ENCODE measurements at places on chromosomes 16 and 17.

DNA sequence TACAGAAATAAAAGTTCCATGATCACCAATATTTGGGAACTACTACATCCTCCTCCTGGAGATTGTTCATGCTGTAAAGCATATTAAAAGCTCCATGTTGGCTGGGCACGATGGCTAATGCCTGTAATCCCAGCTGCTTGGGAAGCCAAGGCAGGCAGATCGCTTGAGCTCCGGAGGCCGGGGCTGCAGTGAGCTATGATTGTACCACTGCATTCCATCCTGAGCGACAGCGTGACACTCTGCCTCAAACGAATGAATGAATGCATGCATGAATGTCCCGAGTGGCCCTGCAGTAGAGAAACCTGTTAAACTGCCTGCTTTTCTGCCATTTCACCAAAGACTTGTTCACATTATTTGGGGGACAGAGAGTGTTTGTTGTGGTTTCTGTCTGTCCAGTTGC, 15.0 kb downstream of the CNEP1R1 start:
- DNase-seq, result no peak

- DNase-seq, result no peak
Measured at GRCh38 chr17:73250851-73251640, 10.6 kb downstream of the CPSF4L start.

DNA sequence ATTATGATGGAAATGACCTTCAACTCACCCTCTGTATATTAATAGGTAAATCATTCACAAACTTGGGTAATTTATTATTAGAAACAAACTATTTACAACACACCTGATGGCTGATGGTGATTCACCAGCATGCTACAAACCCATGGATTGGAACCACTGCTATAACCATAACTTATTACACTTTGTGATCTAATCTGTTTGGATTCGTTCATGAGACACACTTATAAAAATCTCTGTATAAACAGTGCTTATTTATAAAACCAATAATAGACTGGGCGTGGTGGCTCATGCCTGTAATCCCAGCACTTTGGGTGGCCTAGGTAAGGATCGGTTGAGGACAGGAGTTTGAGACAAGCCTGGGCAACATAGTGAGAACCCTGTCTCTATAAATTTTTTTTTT, 16.0 kb downstream of the SMIM36 start:
- no peak for DNase-seq

GRCh38 chr17:41785859-41786226, 668 bp downstream of the JUP start:
- DNase-seq, result no peak

DNA sequence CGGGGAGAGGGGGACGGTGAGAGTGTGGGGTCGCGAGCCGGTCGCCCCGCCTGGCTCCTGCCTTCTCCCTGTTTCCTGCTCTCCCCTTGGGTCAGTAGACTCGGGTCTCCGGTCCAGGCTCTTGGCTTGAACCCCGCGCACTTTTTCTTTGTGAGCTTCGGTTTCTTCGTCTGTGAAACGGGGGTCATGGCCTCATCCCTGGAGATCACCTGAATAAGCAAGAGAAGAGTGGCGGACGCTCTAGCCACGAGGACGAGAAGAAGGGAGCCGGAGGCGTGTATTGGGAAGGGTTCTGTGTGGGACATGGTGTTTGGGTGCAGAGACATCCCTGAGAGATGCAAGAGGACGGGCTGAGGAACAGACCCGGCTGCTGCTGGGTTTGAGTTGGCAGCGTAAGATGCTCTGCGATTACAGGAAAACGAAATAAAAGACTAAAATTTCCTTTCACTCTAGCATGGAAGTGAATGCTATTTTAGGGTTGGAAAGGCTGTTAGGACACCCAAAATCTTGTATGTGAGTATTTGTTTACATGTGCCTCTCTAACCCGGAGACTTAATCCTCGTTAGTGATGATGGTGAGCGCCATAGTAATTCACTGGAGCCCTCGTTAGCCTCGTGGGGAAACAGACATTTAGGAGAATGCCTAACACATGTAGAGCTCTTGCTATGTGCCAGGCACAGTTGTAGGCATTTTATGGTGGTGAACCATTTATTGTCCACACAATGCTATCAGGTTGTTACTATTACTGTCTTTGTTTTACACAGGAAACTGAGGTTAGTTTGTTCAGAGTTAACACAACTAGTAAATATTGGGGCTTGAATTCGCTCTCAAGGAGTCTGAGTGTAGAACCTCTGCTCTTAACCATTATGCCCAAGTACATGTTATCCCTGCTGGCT, 646 bp downstream of the KIF22 start:
- DNase-seq, result no peak

DNA sequence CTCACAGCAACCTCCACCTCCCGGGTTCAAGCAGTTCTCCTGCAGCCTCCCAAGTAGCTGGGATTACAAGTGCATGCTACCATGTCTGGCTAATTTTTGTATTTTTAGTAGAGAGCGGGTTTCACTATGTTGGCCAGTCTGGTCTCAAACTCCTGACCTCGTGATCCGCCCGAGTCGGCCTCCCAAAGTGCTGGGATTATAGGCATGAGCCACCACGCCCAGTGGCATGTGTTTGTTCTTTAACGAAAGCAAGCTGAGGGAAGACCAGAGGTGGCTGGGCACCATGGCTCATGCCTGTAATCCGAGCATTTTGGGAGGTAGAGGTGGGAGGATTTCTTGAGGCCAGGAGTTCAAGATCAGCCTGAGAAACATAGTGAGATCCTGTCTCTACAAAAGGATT, 18.1 kb downstream of the TNFRSF13B start:
- DNase-seq, result no peak

DNA sequence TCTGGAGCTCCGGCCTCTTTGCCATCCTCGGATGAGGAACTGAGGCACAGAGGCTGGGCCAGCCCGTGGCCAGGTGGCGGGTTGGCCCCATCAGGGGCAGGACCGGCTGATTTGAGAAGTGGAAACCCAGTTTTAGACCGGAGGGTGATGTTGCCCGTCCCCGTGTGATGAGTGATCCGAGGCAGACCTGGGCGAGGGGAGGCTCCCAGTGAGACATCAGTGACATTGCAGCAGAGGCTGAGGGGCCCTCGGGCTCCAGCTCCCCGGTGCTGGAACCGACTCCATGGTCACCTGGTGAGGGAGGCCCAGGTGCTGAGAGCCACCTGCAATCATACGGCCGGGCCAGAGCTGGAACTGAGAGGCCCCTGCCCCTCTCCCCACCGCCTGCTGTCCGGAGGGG, 26.9 kb upstream of the CACNA1H start:
- DNase-seq, result no peak

- DNase-seq, result no peak
Measured at GRCh38 chr16:27314161-27314723, 468 bp downstream of the IL4R start.

GRCh38 chr16:87178977-87179376, 138.2 kb downstream of the C16orf95 start:
- no peak for DNase-seq

- no peak for DNase-seq
Measured at GRCh38 chr16:85445779-85446222, 167.3 kb upstream of the GSE1 start.

DNA sequence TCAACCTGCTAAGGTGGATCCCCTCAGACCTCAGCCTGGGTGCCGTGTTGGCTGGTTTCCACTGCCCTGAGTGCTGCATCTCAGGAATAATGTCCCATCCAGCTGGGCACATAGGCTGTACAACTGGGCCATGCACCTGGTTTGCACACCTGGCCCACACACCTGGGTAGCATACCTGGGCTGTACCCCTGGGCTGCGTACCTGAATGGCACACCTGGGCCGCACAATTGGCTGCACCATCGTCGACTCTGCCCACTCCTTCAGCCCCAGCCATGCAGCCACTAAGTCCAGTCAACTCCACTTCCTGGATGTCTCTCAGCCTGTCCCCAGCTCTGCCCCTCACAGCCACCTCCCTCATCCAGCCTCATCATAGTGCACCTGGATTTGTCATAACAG, 7.9 kb downstream of the SLC5A10 start:
- DNase-seq, result no peak

GRCh38 chr16:22945361-22945760, 131.4 kb downstream of the HS3ST2 start:
- DNase-seq, result no peak

- no peak for DNase-seq
Measured at GRCh38 chr17:10779609-10780008, 24.3 kb downstream of the TMEM238L start.

DNA sequence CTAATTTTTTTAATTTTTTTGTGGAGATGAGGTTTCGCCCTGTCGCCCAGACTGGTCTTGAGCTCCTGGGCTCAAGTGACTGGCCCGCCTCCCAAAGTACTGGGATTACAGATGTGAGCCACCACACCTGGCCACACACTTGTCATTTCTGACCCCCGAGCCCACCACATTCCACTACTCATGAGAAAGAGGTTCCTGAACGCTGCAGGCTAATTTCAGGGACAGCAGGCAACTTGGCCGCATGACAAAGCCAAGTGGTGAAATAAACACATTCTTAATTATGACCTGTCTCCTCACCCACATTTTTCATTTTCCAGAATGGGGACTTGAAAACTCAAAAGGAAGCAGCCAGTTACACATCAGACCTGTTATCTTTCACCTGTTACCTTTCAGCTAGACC, 114.5 kb downstream of the ABCC6 start:
- no peak for DNase-seq

GRCh38 chr16:50673496-50674275, 7.4 kb downstream of the SNX20 start:
- DNase-seq, result no peak

- DNase-seq, result no peak
Measured at GRCh38 chr17:9339958-9340357, 235.7 kb downstream of the STX8 start.

- no peak for DNase-seq
Measured at GRCh38 chr16:28597692-28598261, 927 bp upstream of the SULT1A2 start.

- DNase-seq, result no peak
Measured at GRCh38 chr16:20349615-20350014, 2.9 kb downstream of the UMOD start.

DNA sequence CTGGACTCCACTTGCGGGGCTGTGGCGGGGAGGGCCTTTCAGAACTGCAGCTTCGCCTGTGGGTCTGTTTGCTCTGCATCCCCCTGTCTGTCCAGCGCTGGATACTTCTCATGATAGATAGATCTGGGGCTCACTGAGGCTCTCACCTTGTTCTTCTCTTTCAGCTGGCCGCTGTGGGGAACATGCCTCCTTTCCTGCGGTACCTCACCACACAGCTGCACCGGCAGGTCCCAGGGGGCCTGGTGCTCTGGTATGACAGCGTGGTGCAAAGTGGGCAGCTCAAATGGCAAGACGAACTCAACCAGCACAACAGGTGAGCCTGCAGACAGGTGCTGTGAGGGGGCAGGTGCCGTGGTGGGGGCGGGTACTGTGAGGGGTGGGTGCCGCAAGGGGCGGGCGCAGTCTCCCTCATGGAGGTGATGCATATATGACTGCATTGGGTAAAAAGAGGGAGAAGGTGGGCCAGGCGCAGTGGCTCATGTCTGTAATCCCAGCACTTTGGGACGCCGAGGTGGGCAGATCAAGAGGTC, 6.2 kb downstream of the ENGASE start:
- DNase-seq, result no peak

GRCh38 chr17:70329721-70330120, 160.4 kb downstream of the KCNJ2 start:
- DNase-seq, result no peak

DNA sequence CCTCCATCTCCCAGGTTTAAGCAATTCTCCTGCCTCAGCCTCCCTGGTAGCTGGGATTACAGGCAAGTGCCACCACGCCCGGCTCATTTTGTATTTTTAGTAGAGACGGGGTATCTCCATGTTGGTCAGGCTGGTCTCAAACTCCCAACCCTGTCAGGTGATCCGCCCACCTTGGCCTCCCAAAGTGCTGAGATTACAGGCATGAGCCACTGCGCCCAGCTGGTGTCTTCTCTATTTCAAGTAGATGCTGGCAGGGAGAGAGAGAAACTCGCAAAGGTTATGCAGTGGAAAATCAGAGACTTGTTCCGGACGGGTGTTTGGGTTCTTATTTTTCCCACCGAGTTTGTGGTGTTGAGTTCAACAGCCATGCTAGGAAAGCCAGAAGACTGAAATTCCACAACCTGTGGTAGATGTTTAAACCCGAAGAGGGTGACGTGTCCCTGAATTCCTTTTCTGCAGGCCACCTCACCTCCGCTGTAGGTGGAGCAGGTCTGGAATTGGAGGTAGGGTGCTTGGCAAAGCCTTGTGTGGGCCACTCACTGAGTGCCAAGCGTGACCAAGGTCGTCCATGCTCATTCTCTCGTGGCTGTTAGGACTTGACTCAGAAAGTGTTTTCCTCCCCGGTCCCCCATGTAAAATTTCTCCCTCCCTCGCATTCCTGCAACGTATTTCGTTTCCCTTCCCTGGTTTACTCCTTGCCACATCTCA, 7.3 kb upstream of the ZDHHC7 start:
- no peak for DNase-seq

DNA sequence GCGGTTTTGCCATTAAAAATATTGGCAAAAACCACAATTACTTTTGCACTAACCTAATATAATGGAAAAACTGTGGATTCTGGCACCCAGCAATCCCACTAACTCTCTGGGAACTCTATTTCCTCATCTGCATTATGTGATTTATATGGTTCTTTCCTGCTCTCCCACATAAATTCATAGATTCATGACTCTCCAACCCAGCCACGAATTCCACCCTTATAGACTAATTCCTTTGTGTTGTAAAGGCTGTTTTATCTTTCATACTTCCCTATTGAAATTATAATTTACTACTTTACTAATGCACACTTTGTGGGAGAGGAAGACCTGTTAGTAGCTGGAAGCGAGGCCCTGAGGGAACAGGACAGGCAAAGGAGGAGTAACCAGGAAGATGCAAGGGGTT, 88.4 kb upstream of the GNAO1 start:
- DNase-seq, result no peak

DNA sequence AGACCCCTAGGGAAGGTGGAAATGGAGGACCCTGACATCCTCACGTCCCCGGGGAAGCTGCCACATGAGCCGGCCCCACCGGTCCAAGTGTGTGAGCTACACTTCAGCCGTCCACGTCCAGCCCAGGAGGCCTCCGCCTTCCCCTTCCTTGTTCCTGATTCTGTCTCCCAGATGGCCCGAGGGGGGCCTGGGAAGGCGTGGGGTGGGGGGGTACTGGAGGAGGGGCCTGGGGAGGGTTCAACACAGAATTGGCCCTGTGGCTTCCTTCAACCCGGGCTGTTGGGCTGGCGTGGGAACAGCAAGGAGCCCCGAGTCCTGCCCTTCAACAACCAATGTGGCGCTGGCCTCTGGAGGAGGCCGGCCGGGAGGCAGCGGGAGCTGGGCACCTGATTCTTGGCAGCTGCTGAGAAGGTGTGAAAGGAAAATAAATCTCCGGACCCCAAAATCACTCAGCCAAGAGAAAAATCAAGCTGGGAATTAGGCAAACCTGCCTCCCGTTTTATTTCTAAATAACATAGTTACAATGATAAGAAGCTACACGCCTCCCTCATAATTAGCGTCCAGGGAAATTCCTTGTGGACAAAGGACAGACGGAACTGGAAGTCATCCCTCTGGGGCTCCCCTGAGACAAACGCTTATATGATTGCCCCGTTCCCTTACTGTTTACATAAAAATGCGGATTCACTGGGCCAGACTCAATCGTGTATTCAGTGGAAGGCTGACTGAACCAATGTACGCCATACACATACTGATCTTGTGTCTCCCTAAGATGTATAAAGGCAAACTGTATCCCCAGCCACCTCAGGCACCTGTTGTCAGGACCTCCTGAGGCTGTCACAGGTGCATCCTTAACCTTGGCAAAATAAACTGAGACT, 1.8 kb upstream of the APRT start:
- DNase-seq, result no peak

GRCh38 chr17:13735444-13735843, 133.7 kb upstream of the HS3ST3A1 start:
- no peak for DNase-seq

Data from activated CD4-positive, alpha-beta T cell treated with anti-CD3 and anti-CD28 coated beads for 1 hour (primary cell).